ENCODE measurements at places on chromosomes 11 and 22.

- DNase-seq: peak; percentile 13
Measured at GRCh38 chr11:2277008-2277346, 6.6 kb upstream of the ASCL2 start.

DNA sequence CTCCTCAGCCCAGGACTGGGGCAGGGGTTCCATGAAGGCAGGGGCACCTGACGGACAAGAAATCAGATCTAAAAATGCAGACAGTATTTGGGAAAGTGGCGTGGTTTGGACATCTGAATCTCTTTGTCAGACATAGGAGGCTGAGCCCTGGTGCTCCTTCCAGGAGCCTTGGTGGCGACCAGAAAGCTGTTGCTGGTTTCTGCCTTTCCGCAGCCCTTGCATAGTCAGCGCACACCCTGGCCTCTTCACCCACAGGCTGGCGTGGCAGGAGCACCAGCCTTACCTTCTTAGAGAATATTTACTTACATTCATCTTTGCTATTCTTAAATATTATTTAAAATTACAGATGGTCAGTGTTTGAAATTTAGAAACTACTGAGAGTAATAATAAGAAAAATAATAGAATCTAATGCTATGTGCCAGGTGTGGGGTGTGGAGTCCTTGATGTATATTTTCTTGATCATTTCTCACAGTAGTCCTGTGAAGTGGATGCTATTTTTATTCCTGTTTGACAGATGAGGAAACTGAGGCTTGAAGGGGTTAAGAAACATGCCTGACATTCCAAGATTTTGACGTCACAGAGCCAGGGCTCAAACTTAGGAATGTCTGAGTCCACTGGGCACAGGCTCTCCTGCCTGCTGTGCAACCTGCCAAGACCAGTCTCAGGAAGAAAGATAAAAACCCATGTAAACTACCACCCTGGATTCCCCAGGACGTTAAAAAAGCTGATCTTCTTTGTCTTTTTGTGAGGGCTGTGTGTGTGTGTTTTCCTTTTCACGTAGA is 51.6 kb downstream of the TBC1D22A start:
- DNase-seq: no peak

DNA sequence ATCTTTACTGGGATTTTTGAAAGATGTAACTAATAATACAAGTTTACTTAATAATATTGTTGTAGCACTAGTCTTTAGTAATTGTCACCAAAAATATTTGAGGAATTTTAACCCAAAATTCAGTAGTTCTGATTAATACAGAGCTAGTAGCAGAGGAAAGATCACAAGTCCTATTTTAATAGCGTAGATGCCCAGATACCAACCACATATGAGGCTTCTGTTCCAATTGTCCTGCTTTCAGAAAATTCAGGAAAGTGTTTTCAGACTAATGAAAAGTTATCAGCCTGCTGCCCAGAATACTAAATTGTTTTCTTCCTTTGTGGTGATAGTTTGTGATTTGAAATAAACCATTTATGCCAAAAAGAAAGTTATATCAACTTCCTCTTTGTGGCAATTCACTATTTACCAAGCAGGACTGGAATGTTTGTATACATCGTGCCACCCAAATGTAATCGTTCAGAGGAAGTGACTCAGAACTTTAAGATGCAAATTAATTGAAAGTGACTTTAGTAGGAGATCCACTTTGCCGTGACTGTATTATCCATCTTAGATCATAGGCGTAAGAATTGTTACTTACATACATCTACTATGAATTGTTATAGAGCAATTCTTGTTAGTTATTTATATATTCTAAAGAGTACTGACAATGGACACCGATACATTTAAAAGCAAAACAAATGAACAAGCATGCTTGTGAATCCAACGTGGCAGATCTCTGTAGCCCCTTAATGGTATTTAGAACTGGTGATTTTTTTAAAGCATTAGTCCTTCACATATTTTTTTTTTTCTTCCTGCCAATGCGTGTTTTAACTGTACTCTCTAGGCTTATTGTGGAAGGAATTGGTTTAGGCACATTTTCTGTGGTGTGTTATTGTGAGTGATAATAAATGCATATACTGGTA is 231.0 kb downstream of the DDX10 start:
- DNase-seq: no peak

DNA sequence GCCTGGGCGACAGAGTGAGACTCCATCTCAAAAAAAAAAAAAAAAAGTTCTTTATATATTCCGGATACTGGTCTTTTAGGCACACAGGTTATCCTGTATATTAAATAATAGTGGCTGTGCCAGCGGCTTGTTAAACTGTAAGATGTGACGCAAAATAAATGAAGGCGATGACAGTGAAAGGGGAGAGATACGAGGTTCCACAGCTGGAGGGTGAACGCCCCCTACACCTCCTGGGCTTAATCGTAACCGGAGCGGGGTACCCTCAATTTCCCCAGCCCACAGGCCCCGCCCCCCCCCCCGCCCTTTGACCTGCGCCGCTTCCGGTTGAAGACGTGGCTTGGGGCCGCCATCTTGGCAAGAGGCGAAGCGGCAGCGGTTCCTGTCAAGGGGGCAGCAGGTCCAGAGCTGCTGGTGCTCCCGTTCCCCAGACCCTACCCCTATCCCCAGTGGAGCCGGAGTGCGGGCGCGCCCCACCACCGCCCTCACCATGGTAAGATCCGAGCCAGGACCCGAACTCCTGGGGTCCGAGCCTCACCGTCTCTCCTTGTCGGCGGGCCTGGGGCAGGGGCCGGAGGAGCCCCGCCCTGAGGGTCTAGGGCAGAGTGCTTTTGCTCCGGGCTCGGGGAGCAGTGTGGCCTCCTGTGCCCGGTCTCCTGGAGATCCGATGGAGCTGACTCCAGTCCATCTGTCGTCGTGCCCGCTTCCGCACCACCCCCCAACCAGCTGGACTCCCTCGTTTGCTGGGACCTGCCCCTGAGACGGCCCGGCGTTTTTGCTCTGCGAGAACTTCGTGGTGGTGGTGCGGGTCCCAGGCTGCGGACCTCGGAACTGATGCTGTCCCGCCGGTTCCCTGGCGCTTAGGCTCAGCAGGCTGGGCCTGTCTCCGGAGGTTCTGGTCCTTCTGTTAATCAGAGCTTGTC is at the start of gene ARCN1:
ARCN1 (plus strand) TSS at position 349 of the 920 bp plus-strand sequence; CDS start at position 488, 139 bp downstream.
- peak; percentile 71 for DNase-seq

- DNase-seq: no peak
Measured at GRCh38 chr22:31987218-31987617, 42.9 kb downstream of the YWHAH start.

DNA sequence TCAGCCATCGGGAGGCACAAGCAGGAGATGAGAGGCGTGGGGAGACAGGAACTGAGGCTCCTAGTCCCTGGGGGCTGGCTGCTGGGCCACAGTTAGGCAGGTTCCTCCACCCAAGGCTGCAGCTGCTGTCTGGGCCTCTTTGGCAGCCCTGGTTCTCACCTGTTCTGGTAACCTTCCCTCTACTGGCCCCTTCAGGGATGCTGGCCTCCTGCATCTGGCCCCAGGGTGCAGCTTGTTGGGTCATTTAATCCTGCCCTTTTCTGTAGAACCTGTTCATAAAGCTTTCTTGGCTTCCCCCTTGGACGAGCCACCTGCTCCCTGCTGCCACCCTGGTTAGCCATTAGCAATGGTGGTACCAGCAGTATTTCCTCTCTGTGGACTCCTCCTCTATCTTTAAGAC is 5.5 kb downstream of the USH1C start:
- DNase-seq: no peak

DNA sequence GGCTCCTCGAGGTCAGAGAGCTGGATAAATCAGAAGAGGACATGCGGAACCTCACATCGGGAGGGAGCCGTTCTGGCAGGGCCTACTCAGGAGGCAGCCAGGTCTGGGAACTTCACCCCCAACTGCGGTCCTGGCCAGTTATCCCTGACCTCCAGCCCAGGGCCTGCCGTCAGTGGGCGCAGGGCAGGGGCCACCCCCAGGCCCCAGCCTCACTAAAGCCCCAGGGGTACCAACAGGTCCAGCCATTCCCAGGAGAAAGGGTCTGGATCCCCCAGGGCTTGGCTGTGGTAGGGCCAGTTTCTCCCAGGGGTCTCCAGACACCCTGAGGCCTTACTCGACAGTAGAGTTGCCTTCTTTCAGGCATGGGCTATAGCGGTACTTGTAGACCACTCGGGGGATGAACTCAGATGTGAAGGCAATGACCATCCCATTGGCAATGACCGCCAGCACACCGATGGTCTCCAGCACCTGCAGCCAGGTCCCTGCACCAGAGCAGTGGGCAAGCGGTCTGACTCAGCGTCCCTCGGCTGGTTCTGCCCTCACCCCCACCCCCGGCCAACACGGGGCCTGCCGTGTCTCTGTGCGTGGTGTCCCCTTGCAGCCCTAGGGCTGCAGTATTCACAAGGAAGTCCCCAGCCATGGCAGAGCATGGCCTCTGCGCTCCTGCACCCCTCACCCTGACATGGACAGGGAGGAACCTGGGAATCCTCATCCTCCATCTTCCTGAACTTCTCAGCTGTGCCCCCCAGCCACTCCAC is 4.6 kb upstream of the SIGIRR start:
- DNase-seq: no peak

GRCh38 chr22:37627545-37627944 is 11.9 kb upstream of the SH3BP1 start:
- DNase-seq: no peak

DNA sequence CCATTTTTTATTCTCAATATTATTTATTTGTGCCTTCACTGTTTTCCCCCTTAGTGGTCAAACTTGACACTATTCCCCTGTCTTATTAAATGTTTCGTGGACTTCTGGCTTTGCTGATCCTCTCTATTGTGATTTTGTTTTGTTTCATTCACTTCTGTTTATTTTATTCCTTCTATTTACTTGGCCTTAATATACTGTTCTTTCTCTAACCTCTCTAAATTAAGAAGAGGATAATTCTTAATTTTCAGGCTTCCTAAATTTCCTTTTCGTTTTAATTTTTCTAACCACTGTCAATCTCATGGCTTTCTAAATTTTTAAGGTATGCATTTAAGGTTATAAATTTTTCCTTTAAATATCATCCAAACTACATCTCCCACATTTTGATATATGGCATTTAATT is 83.0 kb upstream of the KCNQ1OT1 start:
- no peak for DNase-seq

- DNase-seq: no peak
Measured at GRCh38 chr11:67656278-67656922, 5.9 kb upstream of the ACY3 start.

DNA sequence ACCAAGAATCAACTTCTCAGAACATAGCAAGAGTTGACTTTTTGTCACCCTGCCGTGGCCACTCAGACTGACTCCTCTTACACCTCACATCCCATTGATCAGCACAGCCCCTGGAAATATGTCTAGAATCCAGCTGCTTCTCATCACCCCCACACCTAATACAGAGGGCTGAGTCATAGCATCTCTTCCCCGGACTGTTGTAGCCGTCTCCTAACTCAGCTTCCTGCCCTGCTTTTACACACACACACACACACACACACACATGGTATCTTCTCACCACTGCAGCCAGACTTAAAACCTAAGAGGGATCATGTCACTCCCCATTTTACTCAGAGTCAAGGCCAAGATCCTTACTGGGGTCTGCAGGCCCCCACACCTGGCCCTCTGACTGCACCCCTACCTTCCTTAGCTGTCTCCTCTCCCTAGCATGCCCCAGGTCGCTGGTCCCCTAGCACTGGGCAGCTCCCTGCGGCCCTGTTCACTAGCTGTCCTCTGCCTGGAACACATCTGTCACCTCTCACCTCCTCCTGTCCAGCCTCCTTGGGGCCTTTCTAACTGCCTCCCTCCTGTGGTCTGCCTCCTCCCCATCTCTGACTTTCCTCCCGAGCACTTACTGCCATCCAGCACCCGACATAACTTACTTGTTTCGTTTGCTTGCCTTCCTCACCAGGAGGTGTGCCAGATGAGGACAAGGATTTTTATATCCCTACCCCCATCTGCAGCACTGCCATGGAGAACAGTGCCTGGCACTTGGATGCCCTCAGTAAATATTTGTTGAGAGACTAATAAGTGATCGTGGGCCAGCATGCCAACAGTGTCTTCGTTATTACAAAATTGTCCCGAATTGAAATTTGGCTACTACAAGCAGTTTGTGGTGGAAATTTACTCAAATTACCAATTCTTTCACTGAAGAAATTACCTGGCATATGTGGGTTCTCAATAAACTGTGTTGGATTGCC is 61.9 kb downstream of the BMAL1 start:
- no peak for DNase-seq

- no peak for DNase-seq
Measured at GRCh38 chr11:21622995-21623394, 569.9 kb upstream of the ANO5 start.

DNA sequence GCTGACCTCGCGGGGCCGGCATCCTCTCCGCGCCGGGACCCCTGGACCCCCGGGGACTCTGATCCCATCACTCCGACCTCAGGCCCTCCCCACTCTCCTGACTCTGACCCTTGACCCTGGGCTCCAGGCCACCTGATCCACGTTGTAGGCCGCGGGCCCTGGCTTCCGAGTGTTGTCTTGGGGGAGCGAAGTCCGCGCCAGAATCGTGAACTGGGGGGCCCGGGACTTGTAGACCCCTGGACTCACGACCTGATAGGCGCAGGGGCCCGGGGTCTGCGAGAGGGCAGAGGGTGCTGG is 716 bp upstream of the TYMP start:
- DNase-seq: no peak

DNA sequence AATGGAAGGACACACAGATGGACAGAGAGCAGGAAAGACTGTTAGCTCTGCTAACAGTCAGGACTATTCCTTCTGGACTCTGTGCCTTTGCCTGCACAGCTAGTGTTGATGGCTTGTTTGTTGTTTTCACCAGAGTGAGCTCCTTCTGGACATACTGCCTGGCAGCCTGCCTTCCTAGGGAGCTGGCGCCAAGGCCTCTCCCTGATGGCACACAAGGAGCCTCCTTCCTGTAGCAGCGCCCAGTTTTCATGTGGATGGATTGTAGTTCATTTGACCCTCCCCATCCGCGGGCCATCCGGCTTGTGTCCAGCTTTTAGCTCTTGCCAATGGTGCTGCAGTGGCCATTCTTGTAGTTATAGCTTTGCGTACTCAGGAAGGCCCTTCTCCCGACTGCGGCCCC is 16.6 kb upstream of the BCR start:
- peak; percentile 89 for DNase-seq

DNA sequence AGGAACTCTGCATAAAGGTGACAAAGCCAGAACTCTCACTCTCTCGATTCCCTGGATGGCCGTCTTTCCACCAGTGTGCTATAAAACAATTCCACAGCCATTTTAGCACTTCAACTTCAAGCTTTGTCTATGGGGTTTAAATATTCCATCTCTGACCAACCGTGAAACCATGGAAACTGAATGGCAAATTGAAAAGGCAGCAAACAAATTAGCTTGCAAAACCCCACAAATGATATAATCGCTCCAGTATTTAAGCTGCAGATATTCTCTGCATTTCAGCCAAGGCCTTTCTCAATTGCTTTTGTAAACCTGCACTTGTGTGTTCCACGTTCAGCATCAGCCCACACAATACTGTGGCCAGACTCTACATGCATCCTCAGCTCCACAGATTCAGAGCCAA is 131.7 kb upstream of the ISX start:
- no peak for DNase-seq

DNA sequence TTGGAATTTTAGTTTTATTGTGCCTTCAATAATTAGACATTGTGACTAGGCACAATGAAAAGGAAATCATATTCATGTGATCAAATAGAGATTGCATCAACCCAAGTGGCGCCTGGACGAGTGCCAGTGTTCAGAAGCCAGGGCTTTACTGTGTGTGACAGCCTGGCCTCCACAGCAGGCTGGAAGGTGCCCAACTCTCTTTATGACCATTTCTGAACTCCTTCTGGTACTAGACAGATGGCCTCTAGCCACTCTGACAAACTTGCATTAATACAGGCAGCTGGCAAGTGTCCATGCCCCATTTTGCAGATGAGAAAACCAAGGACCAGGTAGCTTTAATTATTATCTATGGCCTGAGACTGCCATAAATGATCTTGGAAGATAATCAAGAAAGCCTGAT is 8.3 kb upstream of the POU2AF1 start:
- no peak for DNase-seq

- DNase-seq: no peak
Measured at GRCh38 chr11:86896441-86896841, 58.8 kb downstream of the FZD4 start.

Data from breast epithelium (tissue), 4 donors.